Activated CD4-positive, alpha-beta T cell treated with anti-CD3 and anti-CD28 coated beads, Interleukin-2, amount 50 U/mL, for 4 hours (primary cell): ENCODE measurements at places on chromosomes 16 and 17.

DNA sequence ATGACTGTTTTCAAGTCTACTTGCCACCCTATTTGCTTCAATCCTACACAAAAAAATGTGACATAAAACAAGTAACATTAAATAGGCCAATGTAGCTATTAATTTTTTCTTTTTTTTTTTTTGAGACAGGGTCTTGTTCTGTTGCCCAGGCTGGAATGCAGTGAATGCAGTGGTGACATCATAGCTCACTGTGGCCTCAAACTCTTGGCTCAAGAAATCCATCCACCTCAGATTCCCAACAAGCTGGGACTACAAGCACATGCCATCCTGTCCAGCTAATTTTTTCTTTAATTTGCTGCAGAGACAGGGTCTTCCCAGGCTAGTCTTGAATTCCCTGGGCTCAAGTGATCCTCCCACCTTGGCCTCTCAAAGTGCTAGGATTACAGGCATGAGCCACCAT, 29.4 kb downstream of the ANKFY1 start:
- DNase-seq: no peak

GRCh38 chr17:44400226-44400847, 10.9 kb upstream of the ITGA2B start:
- no peak for DNase-seq

DNA sequence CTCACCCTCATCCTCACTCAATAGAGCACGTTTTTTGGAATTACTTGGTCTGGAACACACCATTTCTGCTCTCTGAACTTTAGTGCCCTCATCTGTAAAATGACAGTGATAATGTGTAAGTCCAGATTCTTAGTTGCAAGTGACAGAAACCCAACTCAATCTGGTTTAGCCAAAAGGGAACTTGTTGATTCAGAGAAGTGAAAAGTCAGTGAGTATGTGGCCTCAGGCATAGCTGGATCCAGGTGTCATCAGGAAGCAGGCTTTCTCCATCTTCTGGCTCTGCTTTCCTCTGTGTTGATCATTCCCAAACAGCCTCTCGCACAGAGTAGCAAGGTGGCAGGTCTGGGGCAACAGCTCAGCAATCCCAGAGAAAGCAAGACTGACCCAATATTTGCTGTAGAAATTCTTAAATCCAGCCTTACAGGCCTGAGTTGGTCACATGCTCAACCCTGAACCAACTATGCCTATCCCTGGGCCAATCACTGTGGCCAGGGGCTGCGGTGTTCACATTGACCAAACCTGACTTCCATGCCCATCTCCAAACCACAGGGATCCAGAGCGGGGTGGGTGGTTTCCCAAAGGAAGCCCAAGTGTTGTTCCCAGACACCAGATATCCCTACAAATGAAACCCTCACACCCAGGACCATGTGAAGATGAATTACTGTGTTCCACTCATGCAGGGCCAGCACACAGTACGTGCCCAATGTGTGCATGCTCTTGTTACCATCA, 23.3 kb upstream of the ALKBH5 start:
- no peak for DNase-seq

DNA sequence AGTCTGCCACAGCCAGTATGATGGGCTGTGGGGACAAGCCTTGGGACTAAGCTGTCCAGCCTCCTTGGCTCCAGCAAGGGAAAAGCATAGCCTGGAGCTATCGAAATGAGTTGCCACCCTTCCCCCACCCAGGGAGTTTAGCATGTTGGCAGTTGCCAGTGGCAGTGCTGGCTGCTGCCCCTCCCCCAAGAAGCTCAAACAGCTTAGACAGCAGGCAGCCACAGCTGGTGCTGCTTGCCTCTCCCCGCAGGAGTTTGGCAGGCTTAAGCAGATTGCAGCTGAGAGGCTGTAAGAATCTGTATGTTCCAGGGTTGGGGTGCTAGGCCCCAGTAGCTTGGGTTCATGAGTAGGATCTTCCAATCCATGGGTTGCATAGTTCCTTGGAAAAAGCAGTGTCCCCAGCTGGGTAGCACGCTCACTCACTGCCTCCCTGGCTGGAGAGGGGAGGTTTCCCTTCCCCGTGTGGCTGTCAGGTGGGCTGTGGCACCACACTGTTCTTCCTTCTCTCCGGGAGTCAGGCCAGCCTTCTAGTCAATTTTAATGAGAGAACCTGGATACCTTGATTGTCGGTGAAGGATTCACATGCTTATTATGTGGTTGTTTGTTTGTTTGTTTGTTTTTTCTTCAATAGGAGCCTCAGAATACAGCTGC, 506.1 kb downstream of the CDH11 start:
- no peak for DNase-seq

- no peak for DNase-seq
Observed at GRCh38 chr16:51150888-51151320, at the start of gene SALL1. TSS of gene SALL1 (minus strand) at chr16:51151270. CDS start at chr16:51151241, 29 bp downstream.

DNA sequence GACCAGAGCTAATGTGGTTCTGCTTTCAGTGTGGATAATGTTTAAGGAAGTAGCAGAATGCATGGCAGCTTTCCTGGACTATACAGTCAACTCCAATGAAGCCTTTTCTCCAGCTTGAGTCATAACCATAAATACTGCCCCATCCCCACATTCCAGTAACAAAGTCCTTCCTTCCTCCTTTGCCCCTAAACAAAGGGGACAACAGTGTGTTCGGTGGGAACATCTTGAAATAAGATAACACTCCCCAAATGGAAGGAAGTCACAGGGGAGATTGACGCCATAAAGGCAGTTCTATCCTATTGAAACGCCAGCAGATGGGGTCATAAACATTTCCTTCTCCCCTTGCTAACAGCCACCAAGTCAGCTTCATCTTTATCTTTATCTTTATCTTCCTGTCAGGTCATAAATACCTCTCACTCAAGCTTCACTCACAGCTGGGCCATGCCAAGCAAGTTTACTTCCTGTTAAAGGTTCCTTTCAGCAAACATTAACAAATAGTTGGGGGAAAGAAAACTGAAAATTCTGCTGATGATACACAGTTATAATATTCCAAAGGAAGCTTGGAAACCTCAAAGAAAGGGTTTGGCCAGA, 136.7 kb downstream of the SNX11 start:
- DNase-seq: no peak

DNA sequence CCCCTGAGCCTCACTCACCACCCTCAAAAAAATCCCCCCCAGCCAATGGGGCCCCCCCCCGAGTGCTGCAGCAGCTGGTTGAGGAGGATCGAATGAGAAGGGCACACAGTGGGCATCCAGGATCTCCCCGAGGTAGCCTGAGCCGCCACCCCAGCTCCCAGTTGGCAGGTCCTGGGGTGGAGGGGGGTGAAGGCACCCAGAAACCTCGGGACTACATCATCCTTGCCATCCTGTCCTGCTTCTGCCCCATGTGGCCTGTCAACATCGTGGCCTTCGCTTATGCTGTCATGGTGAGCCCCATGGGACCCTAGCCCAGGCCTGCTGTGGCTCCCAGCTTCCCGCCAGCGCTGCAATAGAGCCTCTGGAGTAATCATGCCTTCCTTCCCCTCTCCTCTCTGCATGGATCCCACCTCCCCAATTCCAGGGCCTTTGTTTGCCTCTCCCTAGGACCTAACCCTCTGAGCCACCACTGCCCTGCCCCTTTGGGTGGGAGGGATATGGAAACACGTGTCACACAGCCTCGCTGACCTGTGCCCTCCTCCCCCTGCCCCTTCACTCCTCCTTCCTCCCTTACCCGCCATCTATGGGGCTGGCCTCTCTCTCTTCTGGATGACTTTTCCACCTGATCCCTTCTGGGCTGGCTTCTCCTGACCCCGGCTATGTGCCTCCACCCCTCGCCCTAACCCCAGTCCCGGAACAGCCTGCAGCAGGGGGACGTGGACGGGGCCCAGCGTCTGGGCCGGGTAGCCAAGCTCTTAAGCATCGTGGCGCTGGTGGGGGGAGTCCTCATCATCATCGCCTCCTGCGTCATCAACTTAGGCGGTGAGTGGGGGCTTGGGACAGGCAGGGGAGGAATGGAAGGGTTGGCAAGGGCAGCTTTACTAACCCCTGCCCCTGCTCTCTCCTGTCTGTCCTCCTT, 1.9 kb downstream of the PRRT2 start:
- DNase-seq: no peak

- DNase-seq: no peak
Observed at GRCh38 chr16:3182608-3183444, 5.2 kb upstream of the OR1F1 start.

- no peak for DNase-seq
Observed at GRCh38 chr17:2235792-2236366, 67.7 kb downstream of the SMG6 start.

DNA sequence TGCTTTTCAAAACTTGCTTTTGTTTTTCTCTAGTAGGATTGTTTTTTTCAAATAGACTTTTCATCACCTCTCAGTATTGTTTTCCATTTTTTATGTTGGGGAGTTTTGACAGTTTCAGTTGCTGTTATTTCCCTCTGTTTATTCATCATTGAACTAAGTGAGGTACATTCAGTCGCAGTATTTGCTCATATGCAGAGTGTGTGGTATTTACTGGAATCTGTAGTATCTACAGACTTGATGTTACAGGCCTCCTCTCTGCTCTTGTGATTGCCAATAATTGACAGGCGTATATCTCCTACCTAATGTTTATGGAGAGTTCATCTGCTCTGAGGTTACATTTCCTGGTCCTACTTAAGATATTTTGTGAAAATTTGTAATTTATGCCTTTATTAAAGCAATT, 49.6 kb downstream of the COX10 start:
- DNase-seq: no peak

GRCh38 chr16:23368469-23368868, 66.4 kb downstream of the SCNN1B start:
- DNase-seq: no peak

- DNase-seq: no peak
Observed at GRCh38 chr17:68599091-68599490, 2.1 kb downstream of the FAM20A start.

GRCh38 chr16:76201385-76201784, 75.8 kb upstream of the CNTNAP4 start:
- no peak for DNase-seq

DNA sequence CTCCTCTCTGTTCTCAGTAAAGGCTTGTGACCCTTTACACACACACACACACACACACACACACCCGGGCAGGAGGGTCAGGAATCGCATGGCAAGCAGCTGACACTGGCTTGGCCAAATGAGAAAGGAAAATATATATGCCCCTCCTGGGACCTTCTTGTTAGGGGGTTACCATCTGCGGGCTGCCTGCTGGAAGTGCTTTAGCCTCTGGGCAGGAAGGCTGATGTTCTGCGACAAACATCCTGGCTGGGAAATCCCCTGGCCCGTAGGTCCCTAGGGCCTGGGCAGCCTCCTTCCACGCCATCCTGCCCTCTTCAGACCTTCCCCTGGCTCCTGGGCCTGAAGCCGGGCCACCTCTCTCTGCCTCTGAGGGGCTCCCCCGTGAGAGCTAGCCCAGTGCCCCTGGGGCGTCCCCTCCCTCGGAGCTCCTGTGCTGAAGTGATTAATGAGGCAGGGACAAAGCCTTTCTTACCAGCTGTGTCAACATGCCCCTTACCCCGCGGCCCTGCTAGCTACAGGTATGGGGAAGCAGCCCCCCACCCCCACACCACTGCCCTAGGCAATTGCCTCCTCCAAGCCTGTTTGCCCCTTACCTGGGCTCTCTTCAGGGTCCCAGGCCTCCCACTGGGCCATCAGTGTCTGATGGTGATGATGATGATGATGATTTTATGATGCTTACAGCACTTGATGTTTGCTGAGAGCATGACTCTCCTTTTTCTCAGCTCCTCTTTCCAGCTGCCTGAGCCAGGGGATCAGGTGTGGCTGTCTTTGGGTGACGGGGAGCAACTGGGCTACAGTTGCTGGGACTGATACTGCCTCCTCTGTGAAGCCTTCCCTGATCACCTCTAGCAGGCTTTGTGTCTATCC, 32.8 kb upstream of the ETV4 start:
- no peak for DNase-seq

GRCh38 chr17:49469831-49470810, 25.0 kb upstream of the NGFR start:
- no peak for DNase-seq

DNA sequence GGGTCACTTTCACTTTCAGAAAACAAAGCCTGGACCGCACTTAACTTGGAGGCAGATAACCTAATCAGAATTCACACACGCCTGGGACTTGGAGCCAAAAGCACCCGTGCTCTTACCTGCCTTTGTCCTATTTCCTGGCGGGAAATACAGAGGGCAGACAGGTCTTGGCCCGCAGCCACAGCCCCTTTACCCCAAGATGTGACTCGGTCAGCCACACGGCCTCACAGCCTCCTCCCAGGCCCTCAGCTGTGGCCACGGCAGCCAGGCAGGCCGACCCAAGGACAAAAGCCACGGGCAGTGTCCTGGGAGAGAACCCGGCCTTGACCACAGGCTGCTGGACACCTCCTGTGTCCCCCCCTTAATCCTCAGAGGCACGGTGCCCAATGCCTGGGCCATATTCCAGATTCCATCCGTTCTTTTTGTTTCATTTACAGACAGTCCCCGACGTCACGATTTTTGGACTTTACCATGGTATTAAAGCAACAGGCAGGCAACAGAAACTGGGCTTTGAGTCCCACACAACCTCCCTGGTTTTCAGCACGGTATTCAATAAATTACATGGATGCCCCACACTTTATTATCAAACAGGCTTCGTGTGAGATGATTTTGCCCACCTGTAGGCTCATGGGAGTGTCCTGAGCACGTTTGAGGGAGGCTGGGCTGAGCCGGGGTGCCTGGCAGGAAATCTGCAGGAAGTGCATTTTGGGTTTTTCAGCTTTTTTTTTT, 30.1 kb upstream of the GAA start:
- no peak for DNase-seq

- DNase-seq: no peak
Observed at GRCh38 chr17:83186226-83186625, 106.8 kb downstream of the METRNL start.

- no peak for DNase-seq
Observed at GRCh38 chr16:2228161-2228824, 4.9 kb downstream of the E4F1 start.

- no peak for DNase-seq
Observed at GRCh38 chr17:45101883-45102811, 30.2 kb downstream of the PLCD3 start.

- no peak for DNase-seq
Observed at GRCh38 chr17:77706938-77707337, 251.6 kb upstream of the TNRC6C start.

DNA sequence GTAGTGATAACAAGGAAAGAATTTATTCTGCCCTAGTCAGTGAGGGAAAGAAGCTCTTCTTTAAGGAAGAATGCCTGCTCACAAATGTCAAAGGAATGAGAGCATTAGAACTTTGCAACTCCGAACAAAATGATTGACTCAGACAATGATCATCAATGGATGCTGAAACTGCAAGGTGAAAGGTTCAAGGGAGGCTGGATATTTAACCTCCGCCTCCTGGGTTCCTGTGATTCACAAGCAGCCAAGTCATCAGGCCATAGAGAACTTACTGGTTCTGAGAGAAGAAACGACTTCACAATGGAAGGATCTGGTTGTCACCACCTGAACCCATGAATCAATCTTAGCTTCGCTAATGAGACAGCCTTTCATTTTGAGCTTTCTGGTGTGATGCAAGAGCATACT, 16.0 kb upstream of the SCNN1B start:
- DNase-seq: no peak

GRCh38 chr16:66923866-66924265, 1.5 kb downstream of the RRAD start:
- DNase-seq: no peak

DNA sequence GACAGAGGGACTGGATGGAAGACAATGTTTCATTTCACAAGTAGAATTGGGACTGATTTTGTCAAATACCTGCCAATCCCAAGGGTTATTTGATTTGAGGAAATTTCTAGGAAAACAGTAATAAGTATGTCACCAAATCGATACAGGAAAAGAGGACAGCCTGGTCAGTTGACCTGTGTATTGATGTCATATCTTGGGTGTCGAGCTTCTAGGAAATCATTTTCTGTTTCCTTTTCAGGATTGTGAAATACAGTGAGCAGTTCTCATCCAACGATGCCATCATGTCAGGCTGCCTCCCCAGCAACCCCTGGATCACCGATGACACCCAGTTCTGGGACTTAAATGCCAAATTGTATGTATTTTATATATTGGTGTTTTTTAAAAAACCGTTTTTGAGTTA, 56.1 kb downstream of the RGS9 start:
- DNase-seq: no peak
